ACHN (cell line): ENCODE measurements at places on chromosomes 16 and 17.

- no peak for DNase-seq
Measured at GRCh38 chr16:4529085-4530060, 9.2 kb downstream of the CDIP1 start.

- peak; percentile 30 for DNase-seq
Measured at GRCh38 chr16:66923247-66923731, 2.0 kb downstream of the RRAD start.

GRCh38 chr17:4527134-4527533, 28.1 kb downstream of the MYBBP1A start:
- DNase-seq: no peak

DNA sequence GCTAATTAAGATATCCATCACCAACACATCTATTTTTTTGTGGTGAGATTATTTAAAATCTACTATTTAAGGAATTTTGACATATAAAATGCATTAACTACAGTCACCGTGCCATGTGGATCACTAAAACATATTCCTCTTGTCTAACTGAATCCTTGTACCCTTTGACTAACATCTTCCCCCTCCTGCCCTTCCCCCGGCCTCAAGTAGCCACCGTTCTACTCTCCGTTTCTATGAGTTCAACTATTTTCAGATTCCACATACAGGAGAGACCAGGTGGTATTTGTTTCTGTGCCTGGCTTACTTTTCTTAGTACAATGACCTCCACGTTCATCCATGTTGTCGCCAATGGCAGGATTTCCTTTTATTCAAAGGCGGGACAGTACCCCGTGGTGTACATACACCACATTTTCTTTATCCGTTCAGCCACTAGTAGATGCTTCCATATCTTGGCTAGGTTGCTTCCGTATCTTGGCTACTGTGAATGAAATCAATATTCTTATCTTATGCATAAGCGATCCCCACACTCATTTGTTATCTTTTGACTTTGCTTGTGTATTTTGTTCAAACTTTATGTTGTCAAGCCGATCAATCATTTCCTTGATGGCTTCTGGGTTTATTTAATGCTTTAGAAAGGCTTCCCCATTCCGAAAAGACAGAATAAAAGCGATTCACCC, 134.7 kb downstream of the KCNJ12 start:
- DNase-seq: no peak

DNA sequence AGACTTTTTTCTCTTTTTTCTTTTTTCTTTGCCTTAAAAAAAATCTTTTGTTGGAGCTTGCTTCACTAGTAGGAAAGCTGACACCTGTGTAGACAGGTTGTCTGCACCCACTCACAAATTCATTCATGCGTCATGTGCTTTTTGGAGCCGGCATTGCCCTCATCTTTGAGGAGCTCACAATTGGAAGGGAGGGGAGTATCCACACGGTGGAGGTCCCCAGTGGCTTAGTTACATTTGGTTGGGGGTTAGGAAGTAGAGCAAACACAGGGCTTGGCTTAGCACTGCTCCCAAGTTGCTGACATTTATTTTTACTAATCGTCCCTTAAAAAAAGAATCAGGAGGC, 18.7 kb upstream of the MEIOB start:
- DNase-seq: no peak

DNA sequence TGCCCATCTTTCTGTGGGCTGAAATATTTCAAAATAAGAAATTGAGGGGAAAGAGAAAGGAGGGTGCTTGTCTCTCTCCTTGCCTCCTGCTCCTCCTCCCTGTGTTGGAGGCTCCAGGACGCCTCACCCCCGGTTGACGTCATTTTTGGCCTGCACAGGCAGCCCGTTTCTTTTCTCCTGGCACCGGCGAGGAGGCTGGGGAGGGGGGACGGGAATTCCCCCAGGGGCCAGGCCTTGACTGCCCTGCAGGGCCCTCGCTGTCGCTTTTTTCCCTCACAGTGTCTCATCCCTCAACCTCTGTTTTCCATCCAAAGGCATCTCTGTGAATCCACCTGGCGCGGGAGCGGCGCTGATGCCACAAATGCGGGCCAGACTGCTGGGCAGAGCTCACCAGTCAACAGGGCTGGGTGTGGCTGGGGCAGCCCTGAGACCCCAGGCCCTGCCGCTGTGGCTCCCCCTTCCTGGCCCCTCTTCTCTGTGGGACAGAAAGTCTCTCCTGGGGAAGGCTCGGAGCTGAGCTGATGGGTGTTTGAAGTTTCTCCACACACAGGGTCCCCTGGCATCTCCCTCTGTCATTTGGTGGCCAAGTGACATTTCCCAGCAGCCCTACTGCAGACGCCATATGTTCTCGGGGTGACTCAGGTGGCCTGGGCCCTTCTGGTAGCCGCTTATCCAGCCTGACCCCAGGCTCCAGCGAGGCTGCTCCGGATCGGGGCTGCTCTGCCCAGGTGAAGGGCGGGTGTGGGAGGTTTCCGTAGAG, 16.0 kb downstream of the CENPX start:
- DNase-seq: peak; percentile 43

GRCh38 chr17:3535253-3535995, 22.2 kb downstream of the TRPV3 start:
- peak; percentile 74 for DNase-seq

DNA sequence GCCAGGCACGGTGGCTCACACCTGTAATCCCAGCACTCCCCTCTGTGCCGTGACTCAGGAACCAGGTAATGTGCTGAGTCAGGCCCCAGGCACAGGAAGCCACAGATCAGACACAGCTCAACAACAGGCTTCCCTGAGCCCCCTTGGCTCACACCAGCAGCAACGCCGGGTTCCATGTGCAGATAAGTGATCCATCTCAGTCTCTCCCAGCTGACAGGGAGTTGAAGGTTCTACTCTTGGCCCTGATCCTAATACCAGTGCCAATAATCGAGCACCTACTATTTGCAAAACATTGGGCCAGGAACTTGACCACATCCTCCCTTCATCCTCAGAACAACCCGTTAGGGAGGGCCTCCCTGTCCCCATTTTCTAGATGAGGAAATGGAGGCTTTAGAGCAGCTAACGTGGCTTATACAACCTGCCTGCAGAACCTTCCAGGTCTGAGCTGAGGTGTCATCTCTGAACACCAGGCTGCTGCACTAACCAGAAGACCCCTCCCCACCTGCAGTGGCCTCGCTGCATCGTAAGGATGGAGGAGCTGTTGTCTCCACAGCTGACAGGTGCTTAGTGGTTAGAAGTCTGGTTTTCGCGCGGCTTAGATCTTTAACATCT, 64.8 kb upstream of the AMZ2 start:
- DNase-seq: no peak

DNA sequence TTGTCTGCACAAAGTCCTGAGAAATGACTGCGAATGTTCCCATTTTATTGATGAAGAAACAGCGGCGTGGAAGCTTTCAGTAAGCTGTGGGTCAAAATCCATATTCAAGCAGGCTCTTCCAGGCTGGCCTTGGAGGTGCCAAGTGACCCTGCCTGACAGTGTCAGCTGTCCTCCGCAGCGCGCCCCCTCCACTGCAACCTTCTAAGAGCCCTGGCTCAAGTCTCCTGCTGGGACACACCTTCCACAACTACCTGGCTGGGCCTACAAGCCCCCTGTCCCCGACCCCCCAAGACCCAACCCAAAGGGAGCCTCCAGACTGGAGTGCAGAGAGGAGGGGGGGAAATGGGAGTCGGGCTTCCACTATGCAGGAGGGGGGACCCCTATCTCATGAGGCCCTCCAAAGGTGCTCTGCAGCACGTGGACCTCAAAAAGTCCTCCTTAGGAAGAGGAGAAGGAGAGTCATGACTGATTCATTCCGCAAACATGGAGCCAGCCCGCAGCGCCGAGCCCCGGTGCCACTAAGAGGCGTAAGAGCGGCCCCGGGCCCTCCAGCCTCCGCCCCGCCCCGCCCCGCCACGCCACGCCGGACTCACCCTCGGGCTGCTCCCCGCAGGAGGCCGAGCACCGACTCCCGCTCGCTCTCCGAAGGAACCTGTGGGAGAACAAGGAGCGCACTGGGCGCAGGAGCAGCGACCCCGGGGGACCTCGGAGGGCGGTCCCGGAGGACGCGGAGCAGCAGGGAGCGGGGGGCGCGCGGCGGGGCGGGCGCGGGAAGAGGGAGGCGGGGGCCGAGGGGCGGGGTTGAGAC, 574 bp downstream of the MPP3 start:
- peak; percentile 84 for DNase-seq

DNA sequence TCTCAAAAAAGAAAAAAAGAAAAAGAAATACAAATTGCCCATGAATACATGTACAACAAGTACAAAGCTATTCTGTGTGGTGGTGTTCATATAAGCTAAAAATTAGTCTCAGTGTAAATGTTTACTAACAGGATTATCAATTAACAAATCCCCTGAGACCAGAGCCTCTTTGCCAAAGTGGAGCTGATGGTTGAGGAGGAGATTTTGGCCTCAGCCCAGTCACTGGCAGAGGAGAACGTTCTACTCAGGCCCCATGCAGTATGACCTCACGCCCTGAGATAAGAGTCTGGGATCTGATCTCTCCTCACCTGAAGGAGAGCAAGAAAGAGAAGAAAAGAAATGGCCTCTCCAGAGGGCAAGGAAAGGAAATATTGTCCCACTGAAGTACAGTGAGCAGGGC, 35.5 kb upstream of the NOL11 start:
- DNase-seq: no peak

DNA sequence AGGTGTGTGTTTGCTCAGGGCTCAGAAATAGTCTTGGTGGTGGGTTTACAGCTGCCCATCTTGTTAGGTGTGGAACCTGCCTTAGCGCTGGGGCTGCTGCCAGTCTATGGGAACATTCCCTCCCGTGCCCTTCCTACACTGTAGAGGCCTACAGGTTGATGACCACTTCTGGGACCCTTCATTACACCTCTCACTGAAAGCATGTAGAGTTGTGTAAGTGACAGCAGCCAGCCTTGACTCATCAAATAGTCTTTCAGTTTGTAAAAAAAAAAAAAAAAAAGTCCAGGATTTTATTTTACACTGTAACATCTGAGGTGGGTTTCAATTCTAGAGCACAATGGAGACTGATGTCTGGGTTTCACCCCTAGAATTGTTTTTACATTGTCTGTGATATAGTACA, 193.9 kb downstream of the SPECC1 start:
- DNase-seq: no peak

DNA sequence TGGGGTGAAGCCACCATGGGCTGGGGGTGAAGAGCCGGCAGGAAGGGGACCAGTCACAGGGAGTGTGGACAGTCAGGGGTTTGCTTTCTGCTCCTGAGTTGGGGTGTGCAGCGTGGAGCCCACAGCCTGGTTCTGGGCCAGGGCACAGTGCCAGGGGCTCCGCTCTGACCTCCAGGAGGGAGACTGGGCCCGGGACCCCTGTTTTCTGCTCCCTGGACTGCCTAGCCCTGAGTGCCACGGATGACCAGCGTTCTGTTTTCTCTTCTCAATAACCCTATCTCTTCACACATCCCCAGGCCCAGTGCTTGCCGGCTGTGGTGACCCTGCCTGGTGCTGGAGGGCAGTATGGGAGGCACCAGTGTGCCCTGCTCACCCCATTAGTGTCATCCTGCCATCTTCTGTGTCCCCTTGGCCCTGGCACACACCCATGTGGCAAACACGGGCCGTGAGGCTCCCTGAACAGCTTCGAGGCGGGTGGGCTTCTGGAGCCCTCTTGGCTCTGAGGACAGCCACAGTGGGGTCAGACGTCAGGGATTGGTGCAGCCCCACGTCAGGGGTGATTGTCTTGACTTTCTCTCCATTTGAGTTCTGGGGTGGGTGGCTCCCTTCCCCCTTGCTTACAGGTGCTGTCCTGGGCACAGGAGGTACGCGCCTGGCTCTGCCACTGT, 1.1 kb downstream of the CEMP1 start:
- no peak for DNase-seq

DNA sequence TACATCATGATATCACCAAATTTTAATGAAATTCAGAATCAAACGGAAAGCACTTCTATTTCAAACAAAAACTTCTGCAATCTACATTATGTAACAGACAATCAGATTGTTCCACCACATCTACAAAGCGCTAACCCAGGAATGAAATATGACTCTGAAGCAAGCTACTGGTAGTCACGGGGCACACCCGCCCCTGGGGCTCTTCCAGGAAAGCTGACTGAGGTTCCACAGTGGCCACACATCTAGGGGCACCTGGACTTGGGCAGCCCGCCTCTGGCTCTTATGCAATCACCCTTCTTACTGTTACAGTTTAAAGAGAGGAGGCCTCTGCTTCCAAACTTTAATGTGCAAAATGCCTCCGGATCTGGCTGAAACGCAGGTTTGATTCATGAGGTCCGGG, 27.5 kb downstream of the ZCCHC14 start:
- DNase-seq: peak; percentile 44

DNA sequence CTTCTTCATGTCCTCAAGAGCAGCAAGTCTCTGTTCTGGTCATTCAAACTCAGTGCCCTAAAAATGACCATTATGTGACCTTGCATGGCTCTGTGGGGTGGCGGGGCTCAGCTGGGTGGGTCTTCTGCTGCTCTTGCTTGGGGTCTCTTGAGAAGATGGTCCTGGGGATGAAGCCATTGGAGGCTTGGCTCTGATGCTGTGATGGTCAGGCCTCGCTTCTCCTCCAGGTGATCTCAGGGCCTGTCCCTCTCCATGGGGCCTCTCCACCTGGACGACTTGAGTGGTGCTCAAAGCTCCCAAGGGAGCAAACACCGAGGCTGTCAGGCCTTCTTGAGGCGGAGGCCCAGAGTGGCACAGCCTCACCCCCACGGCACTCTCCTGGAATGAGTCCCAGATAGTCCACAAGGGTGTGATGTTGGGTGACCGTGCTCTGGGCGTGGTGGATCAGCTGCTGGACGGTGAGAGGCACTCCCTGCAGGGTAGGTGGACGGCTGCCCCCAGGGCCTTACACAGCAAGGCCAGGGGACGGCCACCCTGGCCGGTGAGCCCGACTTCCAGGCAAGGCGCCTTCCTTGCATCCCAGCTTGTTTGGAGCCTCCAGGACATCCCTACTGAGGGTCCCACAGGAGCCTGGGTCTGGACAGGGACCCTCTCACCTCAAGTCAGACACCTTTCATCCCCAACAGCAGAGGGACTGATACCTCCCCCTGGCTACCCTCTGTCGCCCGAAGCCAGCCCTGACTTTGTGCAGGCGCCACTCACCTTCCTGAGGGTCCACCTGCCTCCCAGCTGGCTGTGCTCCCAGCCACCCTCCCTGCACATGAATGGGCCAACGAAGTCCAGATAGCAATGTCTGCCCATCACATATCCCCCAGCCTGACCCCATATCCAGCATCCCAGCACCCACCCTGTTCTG, 48.7 kb downstream of the USP22 start:
- no peak for DNase-seq

DNA sequence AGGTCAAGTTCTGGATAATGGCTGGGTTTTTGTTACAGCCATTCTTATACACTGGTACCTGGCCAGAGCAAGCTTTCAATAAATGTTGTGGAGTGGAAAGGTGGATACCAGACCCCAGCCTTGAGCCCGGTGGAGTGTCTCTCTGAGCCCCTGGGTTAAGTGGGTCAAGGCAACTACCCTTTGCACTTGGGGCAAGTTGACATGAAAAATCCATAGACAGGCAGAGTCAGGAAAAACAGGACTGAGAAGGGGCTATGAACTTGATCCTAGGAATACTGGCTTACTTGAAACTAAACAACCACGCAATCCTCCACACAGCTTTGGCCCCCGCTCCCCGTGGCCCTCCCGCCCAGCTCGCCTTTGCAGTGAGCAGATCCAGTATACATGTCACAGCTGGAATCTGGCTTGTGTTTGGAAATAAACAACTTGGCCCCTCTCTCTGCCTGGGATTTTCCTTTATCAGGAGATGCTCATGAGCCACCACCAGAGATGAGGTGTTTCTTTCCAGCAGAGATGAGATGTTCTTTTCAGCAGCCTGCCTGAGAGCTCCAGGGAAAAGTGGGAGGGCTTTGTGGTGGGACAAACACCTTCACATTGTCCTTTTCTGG, 65.9 kb downstream of the KSR1 start:
- no peak for DNase-seq
